SK-N-DZ (cell line): ENCODE measurements at places on chromosomes 3 and 15.
A peak's percentile ranks its signal among the peaks of the same experiment; 100 is the strongest.

GRCh38 chr15:57865294-57865693 lies 158.8 kb downstream of the POLR2M start:
- DNase-seq, result no peak

- DNase-seq, result peak; percentile 72
Observed at GRCh38 chr3:129688271-129688895, 81.9 kb upstream of the PLXND1 start.

- no peak for DNase-seq
Observed at GRCh38 chr15:97989299-97989698, 28.8 kb downstream of the ARRDC4 start.

- DNase-seq, result no peak
Observed at GRCh38 chr3:48711727-48712126, 5.3 kb downstream of the IP6K2 start.

GRCh38 chr3:125310623-125311081 lies 64.5 kb downstream of the ZNF148 start:
- no peak for DNase-seq

DNA sequence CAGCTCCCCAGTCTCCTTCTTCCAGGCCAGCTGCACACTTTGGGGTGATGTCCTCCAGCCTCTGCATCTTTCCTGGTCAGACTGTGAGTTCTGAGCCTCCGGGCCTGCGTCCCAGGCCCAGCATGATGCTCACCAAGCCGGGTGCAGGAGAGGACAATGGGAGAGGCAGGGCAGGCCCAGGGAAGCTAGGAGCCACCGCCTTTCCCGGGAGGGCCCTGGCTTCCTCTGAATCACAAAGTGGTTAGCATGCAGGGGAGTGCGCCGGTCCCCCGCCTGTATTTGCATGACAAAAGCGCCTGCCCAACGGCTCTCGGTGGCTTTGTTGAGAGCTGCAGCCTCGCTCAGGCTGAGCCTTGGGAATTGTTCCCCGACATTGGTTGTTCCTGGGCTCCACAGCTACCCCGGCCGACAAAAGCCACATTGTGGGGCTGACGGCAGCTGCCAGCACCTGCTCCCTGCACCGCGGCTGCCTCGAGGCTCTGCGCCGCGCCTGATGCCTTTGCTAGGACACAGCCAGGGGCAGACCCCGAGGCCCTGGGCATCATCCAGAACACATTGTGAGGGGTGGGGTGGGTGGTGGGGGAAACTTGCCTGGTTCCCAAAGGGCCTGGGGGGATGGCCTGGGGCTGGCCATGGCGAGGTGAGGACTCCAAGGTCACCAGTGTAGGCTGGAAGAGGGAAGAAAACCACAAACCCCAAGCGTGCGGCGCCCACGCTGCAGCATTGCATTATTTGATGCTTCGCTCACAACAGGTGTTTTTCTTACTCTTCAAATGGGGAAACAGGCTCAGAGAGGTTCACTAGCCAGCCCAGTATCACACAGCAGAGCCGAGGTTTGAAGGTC lies 20.0 kb upstream of the KLF13 start:
- no peak for DNase-seq

- peak; percentile 81 for DNase-seq
Observed at GRCh38 chr3:44554626-44555592, at the start of gene ZKSCAN7. ZKSCAN7 (plus strand) TSS chr3:44555193; CDS start chr3:44557048, 1,855 bp downstream.

GRCh38 chr3:160808838-160809237 lies 52.8 kb downstream of the PPM1L start:
- no peak for DNase-seq

GRCh38 chr15:92763459-92763858 lies 107.9 kb upstream of the FAM174B start:
- no peak for DNase-seq

DNA sequence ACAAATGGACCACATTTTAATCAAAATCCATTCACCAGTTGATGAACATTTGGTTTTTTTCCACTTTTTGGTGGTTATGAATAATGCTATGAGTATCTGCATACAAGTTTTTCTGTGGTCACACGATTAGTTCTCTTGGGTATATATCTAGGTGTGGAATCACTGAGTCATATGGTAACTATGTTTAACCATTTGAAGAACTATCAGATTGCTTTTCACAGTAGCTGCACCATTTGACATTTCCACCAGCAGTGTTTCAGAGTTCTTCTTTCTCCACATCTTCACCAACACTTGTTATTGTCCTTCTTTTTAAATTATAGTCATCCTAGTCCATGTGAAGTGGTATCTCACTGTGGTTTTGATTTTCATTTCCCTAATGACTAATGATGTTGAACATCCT lies 33.3 kb upstream of the ATG7 start:
- DNase-seq, result no peak

- no peak for DNase-seq
Observed at GRCh38 chr3:88058306-88058580, 562 bp downstream of the CGGBP1 start.

DNA sequence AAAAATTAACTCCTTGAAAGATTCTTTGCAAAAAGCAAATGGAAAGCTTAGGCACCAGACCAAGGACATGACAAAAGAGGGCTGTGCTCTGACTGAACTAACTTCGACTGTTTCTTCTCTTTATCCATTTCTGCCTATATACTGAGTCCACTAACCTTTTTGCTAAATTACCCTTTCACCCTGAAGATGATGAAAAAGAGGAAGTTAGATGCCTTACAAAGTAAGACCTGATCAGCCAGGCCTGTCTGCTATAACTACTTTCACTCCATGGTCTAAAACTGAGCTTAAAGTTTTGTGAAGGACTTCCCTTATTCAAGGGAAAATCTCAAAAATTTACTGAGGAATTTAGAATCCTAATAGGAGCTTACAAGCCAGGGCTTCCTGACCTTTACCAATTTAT lies 6.2 kb upstream of the IGSF10 start:
- DNase-seq, result no peak

GRCh38 chr3:58621086-58621830 lies 44.1 kb upstream of the FAM107A start:
- no peak for DNase-seq

DNA sequence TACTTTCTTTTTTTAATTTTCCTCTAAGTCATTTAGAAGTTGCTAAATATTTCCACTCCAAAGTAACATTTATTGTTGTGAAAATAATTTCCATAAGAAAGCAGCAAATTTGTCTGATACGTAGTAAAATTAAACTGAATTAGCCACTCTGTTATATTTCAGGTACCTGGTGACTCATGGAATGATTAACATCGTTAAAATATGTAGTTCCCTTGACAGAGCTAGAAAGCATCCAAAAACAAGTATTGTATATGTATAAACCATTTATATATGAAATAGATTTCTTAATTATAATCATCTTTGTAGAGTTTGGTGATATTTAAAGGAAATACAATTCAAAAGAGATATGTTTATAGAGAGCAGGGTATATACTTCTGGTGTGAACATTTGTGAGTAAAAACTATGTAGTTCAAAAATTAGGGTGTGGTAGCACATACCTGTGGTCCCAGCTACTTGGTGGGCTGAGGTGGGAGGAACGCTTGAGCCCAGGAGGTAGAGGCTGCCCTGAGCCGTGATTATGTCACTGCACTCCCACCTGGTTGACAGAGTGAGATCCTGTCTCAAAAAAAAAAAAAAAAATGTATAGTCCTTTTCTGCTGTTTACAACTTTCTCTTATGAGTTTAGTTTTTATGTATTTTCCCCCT lies 36.6 kb downstream of the ATP11B start:
- no peak for DNase-seq

DNA sequence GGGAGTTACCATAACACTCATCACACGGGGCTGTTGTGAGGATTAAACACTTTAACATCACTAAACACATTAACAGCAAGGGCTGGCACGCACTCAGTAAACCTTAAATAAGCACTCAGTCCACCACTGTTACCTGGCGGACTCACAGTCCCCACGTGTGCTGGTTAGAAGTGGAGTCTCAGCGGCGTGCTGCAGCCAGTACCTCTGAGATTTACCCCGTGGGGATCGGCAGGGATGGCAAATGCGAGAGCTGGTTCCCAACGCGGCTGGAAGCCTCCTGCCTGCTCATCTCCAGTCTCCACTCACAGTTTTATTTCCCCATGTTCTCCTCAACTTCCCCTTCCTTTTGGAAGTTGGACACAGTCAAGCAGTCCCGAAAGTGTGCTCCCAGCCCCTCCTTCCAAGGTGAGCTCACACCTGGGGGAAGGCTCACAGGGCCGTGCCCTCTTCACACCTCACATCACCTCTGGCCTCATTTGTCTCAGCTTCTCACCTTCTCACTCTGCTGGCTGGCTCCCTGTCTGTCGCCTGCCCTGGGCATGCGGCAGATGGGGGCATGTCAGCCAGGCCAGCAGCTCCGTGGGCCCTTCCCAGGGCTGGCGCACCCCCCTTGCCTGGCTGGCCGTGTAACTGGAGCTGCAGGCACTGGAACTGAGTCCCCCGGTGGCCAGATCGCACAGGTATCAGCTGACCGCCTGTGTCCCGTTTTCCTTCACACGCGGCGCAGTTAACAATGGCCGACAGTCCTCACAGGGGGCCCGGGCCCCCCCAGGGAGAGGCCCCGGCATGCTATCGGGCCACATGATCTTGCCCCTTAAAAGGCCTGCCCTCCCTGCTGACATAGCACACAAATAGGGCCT lies 87.1 kb downstream of the WNT7A start:
- DNase-seq, result no peak

DNA sequence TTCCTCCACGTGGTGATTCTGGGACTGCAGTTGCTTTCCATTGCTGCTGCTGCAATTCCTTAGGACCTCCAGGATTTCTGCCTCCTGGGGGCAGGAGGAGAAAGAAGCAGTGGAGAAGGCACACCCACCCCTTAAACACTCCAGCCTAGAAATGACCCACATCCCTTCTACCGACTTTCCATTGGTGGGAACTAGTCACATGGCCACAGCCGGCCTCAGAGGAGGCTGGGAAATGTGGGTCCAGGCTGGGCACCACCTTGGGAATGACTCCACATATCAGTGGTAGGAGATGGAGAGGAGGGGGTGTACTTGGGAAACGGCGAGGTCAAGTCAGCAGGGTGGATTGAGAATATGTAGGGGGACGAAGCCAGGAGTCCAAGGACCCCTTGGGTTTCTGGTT lies 269.4 kb upstream of the CTDSPL start:
- no peak for DNase-seq

GRCh38 chr3:180295811-180296210 lies 259.1 kb upstream of the PEX5L start:
- no peak for DNase-seq

DNA sequence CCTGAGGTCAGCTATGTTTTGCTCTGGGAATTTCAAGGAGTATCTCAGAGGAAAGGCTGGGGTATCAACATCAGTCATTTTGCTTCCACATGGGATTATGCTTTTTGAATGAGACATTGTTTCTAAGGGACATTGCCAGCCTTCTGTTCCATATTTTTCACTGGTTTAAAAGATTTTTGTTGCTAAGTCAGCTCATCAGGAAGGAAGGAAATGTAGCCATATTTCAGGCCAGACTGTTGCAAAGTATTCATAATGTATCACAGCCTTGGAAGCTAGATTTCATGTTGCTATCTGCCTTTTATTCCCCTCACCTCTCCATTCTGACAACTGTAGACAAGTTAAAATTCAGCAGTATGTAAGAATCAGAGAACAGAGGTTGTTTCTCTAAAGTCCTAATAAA lies 61.0 kb upstream of the CHRM5 start:
- no peak for DNase-seq

- no peak for DNase-seq
Observed at GRCh38 chr15:98855067-98855814, 152.4 kb downstream of the PGPEP1L start.

GRCh38 chr15:90142216-90143165 lies 40.2 kb upstream of the IDH2 start:
- no peak for DNase-seq

DNA sequence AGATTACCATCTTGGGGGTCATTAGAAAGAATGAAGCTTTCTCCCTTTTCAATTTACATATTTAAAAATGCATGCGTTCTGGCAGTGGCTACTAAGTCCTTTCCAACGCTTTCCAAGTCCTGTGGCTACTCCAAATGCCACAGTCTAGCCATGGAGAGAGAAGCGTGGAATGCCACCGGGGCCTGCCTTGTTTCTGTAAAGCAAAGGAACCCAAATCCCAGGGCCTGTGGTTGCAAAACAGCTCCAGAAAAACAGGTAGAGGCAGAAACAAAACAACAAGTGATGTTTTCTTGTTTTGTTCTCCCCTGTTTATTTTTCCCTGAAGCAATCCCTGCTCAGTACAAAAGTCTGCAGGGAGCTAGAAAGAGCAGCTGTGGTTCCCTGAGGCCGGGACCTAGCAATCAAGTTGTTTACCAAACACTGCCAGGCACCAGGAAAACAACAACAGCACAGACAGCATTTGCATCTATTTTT lies 85.5 kb downstream of the FOXP1 start:
- no peak for DNase-seq

DNA sequence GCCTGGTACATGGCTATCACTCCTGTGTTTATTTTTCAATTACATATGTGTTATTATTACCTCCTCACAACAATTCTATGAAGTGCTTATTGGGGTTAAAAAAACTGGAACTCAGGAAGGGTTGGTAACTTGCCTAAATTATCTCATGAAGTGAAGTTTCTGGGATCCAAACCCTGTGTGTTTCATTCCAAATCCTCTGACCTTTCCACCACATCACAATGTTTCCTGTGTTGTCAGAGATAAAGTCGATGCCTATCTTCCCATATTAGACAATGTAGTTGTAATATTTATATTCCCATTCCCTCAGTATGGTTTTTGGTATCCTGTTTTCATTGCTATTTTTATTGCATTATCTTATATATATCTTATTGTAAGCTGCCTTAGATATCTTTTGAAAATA lies 269.1 kb upstream of the CFAP20DC start:
- DNase-seq, result no peak

GRCh38 chr3:140249188-140249587 lies 314.2 kb downstream of the CLSTN2 start:
- DNase-seq, result no peak

DNA sequence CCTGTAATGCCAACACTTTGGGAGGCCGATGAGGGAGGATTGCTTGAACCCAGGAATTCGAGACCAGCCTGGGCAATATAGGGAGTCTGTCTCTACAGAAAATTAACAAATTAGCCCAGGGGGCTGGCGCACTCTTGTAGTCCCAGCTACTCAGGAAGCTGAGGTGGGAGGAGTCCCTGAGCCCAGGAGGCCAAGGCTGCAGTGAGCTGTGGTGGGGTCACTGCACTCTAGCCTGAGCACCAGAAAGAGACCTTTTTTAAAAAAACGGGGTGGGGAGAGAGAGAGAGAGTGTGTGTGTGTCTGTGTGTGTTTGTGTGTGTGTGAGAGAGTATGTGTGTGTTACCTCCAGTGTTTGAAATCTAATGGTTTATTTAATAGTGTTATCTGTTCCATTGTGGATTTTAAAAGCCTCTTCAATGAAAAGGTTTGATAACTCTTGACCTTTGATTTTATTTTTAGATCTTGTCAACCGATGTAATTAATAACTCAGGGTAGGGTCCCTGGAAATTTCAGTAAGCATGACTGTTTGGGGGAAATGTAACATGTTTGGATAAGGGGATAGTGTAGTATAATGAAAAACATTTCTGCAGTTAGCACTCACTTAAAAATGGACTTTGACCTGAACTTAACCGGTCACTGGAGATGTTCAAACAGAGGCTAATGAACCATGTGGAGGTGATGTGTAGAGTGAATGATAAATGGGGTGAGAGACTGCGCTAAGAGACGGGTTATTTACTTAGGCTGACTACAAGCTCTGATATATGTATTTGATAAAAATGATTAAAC lies 29.7 kb downstream of the LRCH3 start:
- DNase-seq, result no peak
